ENCODE measurements at places on chromosomes 6 and 20. TPM values are rescaled to one million over a fixed set of nuclear protein-coding genes. Genes with fewer than 3 reads are reported as not detected.

BANF2 gene
- not detected for total RNA-seq

OPN5 gene
- total RNA-seq, result not detected

C6orf58 gene
- 1.2 TPM for total RNA-seq

C6orf47 gene
- 15.9 TPM for total RNA-seq

MCCD1 gene
- total RNA-seq, result not detected

TNFRSF6B gene
- total RNA-seq, result 1.6 TPM

TBX18 gene
- total RNA-seq, result 7.6 TPM

ACAT2 gene
- total RNA-seq, result 61.4 TPM

TRMT11 gene
- total RNA-seq, result 27.9 TPM

PROKR2 gene
- total RNA-seq, result 4.8 TPM

PPP1R16B gene
- total RNA-seq, result 19.6 TPM

MRAP2 gene
- total RNA-seq, result 30.4 TPM

LRRC1 gene
- 12.5 TPM for total RNA-seq

LIME1 gene
- 3.5 TPM for total RNA-seq

SLC35B3 gene
- 11.8 TPM for total RNA-seq

ADGRF5 gene
- total RNA-seq, result 9.9 TPM

SLX4IP gene
- total RNA-seq, result 11.8 TPM

GFRAL gene
- not detected for total RNA-seq

GNMT gene
- not detected for total RNA-seq

EYS gene
- 1.4 TPM for total RNA-seq

TBC1D20 gene
- 18.9 TPM for total RNA-seq

GJA1 gene
- total RNA-seq, result 218 TPM

RBBP8NL gene
- not detected for total RNA-seq

AGER gene
- total RNA-seq, result 0.92 TPM

SNRNP48 gene
- 16.6 TPM for total RNA-seq
